ENCODE measurements at places on chromosomes 16 and 17.

DNA sequence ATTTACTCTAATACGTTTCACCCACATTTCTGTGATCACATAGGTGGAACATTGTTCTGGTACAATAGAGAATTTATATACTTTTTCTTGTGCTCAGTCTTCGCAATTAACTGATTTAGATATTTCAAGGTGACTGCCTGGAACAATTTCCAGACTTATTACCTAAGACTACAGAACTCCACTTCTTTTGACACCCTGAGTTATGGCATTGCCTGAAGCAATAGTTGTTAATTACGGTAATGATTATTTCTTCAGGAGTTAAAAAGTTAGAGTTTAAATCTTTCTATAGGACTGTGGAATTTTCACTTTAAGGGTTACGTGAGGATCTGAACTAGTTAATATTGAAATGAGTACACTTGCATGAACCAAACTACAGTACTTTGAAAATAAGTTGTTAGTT lies 74.8 kb downstream of the MAP2K6 start:
- DNase-seq, result no peak

DNA sequence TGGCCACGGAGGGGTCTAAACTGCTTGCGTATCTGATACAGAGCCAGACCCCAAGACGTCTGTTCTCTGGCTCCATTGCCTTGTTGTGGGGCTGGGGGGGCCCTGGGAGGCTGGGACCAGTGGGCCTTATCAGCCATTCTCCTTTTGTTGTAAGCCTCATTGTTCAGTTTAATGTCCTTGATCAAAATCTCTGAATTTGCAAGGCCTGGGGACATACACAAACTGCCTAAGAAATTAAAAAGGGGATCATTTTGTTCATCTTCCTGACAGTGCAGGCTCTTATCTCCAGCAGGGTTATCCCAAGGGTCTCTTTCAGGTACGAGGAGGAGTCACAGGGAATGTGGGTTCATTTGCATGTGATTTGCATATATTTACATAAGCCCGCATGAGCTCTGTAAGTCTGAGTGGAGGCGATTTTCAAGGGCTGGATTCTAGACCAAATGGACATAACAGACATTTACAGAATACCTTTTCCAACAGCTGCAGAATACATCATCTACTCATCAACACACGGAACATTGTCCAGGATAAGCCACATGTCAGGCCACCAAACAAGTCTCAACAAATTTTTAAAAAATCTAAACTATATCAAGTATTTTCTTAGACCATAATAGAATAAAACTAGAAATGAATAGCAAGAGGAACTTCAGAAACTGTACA lies 269.8 kb downstream of the RBFOX1 start:
- no peak for DNase-seq

- no peak for DNase-seq
Measured at GRCh38 chr16:17343028-17343427, 127.7 kb downstream of the XYLT1 start.

- DNase-seq, result no peak
Measured at GRCh38 chr17:17994271-17995069, 21.8 kb downstream of the DRC3 start.

DNA sequence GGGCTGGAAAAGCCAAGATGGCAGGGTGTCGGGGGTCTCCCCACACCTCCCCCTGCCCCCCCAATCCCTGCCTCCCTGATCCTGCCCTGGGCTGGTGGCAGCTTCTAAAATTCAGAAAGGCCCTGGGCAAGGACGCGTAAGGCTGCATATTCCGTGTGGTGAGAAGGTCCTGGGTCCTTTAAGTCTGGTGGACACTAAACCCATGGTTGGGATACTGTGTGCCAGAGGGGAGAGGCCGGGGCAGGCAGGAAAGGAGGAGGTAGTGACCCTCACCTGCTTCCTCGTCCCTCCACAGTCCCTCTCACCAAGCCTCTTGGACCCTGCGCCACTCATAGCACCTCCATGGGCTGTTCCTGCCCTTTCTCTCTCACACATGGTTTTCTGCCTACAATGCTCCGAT lies 28.8 kb downstream of the PRKAR1A start:
- DNase-seq, result no peak

DNA sequence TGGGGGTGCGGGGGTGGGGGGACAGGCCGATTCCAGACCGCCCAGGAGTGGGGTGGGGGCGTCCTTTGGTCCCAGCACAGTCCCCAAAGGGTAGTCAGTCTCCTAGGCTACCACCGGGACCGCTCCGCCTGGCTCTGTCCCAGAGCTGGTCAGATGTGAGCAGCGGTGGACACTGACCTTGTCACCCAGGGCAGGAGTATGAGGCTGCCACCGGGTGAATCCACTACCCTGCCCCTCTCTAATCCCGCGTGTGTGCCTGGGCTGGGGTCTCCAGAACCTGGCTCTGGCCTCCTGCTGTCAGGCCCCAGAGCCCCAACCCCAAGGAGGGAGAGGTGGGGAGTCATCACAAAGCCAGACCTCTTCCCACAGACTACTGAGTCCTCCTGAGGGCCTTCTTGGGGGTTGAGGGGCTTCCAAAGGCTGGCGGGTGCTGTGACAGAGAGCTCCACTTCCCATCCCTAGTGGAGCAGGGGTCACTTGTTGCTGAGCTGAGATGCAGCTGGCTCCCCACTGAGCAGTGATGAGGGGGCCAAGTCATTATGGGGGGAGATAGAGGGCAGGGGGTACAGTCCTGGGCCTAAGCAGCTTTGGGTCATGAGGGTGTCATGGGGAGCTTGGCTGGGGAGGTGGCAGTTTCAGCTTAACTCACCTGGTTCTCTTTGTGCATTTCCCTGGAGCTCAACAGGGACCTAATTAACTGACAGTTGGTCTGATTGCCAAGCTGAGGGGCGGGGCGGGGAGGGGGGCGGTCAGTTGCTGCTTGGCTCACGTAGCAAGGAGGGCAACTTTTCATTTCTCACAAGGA lies 1.2 kb downstream of the PPP1R1B start:
- DNase-seq, result no peak

DNA sequence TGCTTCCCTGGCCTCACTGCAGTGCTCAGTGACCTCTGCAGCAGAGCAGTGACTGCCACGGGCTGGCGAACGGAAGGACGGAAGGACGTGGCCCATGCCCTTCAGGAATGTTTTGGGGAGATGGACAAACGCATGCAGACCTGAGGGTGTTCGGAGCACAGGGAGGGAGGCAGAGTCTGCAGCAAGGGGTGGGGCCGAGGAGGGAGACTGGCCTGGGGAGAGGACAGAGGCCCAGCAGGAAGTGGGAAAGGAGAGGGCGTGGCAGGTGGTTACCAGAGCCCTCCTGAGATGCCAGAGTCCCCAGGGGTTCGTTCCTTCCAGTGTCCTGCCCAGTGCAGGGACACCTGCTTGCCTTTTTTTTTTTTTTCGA lies 21.9 kb downstream of the ADORA2B start:
- no peak for DNase-seq

- peak; percentile 62 for DNase-seq
Measured at GRCh38 chr16:19864566-19864965, 20.1 kb downstream of the GPRC5B start.

DNA sequence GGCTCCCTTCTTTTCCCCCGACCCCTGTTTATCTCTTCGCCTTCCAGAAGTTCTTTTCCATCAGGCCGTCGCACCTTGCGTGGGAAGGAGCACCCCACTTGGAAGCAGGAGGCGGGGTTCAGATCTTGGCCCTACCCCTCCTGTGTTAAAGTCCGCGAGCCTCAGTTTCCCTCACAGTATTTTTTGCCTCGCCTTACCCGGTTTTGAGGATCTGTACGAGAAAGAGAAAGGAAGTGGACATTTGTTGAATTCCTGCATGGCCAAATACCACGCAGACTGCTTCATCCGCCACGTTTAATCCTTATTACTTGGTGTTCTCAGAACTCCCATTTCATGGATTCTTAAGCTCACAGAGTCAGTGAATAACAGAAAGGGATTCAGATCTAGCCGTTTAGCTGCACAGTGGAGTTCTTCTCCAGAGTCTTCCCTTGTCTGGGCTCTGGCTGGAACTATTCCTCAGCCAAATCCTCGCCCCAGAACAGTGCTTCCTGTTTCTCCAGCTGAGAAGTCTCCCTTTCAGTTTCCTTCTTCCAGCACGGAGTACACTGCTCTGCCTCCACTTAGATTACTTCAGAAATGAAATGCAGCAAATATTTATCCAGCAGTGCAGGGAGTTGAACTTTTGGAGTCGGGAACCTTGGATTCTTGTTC lies 590 bp downstream of the TMEM219 start:
- DNase-seq, result no peak

GRCh38 chr17:14355556-14355955 lies 54.7 kb downstream of the HS3ST3B1 start:
- DNase-seq, result no peak

DNA sequence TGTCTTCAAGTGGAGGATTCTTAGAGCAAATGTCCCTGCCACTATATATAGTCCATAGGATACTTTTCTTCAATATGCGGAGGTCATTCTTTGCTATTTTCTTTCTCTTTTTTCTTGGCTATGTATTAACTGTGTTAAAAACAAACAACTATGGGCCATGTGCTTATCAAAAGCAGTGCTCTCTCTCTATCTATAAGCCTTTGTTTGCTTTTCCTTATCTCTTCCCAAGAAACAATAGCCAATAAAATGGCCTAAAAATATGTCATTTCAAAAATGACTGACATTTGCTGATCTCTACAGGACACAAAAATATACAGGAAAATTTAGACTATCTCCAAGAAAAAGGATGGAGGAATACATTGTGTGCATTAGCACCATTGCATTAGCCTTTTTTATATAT lies 212.1 kb downstream of the MAF start:
- DNase-seq, result no peak

GRCh38 chr17:14919094-14919493 lies 346.0 kb downstream of the PMP22 start:
- DNase-seq, result no peak

GRCh38 chr17:28405632-28406472 lies at the start of gene SLC46A1:
Gene SLC46A1, minus strand, starts transcription at chr17:28406212. Its CDS starts 98 bp downstream, at chr17:28406114.
- DNase-seq, result no peak

DNA sequence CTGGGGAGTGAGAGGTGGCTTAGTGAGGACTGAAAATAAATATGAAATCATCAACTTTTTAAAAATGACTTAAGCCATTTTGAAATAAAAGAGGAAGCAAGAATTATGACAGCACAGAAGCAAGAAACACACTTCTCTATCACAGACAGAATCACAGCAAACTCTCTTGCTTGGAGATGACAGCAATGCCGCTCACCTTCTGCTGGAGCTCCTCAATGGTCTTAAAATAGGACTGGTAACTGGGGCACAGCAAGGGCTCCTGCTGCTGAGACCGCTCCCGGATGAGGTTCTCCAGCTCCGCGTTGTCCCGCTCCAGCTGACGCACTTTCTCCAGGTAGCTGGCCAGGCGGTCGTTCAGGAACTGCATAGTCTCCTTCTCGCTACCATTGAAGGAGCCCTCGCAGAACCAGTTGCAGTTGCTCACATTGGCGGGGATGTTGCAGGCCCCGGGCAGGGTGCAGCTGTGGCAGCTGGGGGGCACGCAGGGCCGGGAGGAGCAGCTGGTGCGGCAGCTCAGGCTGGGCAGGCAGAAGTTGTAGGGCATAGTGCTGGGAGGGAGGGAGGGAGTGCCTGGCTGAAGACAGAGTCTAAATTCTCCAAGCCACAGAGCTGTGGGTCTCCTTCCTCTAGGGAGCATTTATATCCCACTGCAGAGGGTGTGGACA lies at the start of gene KRT31:
KRT31 (minus strand) TSS at position 613 of the 665 bp plus-strand sequence; CDS start at position 544, 69 bp downstream.
- no peak for DNase-seq

DNA sequence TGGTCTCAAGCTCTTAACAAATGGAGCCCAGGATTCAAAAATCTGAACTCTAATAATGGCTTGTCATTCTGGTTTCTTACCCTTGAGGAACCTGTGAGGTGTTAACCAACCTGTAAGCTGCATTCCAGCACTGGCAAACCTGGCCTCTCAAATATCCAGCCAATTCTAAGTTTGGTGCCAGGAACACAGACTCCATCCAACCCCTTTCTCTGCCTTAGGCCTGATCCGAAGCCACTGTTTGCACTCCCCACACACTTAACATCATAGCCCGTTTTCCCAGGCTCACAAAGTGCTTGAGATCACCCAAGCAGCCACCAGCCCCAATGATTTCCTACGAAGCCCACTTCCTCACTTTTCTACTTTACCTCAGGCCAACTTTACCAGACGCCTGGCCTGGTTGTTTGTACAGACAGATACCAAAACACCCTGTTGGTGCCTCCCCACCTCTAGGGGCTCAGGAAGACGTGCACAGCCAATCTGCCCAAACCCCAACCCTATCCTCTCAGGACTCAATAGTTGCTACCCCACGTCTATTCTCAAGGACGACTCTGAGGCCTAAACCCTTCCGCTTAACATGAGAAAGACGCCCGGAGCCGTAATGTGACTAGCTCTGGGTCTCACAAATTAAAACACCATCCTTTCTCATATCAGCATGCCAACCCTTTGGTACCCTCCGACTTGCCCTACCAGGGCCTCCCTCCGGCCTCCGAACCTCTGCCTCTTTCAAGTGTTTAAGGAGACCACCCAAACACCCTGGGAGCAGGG lies 3.2 kb upstream of the PER1 start:
- DNase-seq, result peak; percentile 74

DNA sequence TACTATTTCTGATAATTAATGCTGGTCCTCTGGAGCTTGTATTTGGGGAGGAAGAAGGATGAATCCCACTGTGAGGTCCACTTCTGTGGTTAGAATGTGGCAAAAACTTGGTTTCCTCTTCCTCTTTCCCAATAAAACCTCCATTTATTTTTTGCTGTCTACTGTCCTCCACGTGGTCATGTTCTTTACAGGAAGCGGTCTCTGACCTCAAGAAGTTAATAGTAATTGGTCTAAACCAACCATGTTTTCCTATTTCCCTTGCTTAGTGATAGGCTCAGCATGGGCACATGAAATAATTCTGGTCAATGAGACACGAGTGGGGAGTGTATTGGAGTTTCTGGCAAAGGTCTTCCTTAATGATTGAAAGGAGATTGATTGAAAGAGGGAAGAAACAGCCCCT lies 33.9 kb downstream of the CHP2 start:
- no peak for DNase-seq

GRCh38 chr16:21990381-21990944 lies 10.5 kb downstream of the PDZD9 start:
- no peak for DNase-seq

- no peak for DNase-seq
Measured at GRCh38 chr17:64773836-64774761, 112.0 kb upstream of the SMURF2 start.

- DNase-seq, result no peak
Measured at GRCh38 chr16:19959736-19960135, 75.1 kb upstream of the GPRC5B start.

GRCh38 chr17:66661411-66662256 lies 173.3 kb upstream of the CACNG5 start:
- DNase-seq, result peak; percentile 66

DNA sequence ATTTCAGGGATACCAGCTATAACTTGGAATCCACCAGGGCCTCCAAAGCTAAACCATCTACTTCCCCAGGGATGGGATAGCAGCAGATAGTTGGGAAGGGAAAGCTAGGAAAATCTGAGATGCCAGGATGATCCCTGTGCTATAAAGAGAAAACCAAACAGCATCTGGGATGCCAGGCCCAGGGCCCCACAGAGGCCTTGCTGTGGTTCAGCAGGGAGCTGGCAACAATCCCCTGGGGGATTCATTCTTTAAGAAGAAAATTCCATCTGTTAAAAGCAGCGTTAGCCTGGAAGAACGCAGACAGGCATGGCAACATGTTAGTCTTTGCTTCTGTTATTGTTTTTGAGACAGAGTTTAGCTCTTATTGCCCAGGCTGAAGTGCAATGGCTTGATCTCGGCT lies 16.6 kb downstream of the MYO18A start:
- DNase-seq, result no peak

Measured in gastrocnemius medialis (tissue), 4 donors.